ENCODE measurements at places on chromosomes 7 and 10.

DNA sequence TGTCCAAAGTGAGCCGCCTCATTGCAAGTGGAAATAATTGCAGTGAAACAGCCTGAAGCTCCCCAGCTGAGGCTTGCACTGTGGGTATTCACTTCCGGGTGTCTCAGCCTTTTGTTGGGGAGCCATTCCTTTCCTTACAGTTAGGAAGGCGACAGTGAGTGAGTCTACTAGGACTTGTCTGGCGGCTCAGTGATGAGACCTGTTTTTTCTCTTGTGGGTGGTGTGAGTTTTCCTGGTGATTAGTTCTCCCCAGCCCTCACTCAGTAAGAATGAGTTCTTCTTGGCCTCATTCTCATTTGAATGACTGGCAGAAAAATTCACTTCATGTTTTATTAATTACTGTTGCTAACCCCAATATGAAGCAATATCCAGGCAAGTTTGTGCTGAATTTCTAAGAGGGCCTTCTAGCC, 2.6 kb downstream of the PGAM1 start:
- no peak for DNase-seq

DNA sequence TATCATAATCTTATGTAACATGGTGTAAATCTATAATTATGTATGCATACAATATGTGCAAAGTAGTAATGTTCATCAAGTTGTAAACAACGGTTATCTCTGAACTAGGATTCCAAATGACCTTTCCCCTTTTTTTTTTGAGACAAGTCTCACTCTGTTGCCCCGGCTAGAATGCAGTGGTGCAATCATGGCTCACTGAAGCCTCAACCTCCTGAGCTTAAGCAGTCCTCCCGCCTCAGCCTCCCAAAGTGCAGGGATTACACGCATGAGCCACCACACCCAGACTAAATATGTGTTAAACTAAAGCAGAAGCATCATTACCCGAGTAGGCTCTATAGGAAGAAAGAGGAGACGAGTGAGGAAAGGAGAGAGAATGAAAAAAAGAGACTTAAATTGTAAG, 7.8 kb upstream of the KMT2C start:
- DNase-seq: no peak

GRCh38 chr10:3043512-3044368, 23.6 kb upstream of the PFKP start:
- DNase-seq: no peak

GRCh38 chr10:95832216-95833041, 75.3 kb upstream of the CC2D2B start:
- DNase-seq: no peak

DNA sequence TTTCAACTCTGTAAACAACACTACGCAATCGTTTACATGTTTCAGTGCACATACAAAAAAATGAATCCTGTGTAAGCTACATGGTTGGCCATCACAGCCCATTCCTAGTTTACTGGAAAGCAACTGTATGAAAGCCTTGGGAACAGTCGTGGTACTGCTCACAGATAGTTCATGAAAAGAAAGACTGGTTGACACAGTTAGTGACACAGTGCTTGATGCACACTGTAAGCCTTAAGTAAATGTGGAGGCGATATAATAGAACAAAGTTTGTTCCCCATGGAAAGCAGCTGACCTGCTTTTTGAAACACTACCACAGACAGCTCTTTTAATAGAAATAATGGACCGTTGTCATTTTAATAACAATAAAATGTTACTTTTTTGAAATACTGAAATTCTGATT, 5.1 kb downstream of the CACNA2D1 start:
- no peak for DNase-seq

DNA sequence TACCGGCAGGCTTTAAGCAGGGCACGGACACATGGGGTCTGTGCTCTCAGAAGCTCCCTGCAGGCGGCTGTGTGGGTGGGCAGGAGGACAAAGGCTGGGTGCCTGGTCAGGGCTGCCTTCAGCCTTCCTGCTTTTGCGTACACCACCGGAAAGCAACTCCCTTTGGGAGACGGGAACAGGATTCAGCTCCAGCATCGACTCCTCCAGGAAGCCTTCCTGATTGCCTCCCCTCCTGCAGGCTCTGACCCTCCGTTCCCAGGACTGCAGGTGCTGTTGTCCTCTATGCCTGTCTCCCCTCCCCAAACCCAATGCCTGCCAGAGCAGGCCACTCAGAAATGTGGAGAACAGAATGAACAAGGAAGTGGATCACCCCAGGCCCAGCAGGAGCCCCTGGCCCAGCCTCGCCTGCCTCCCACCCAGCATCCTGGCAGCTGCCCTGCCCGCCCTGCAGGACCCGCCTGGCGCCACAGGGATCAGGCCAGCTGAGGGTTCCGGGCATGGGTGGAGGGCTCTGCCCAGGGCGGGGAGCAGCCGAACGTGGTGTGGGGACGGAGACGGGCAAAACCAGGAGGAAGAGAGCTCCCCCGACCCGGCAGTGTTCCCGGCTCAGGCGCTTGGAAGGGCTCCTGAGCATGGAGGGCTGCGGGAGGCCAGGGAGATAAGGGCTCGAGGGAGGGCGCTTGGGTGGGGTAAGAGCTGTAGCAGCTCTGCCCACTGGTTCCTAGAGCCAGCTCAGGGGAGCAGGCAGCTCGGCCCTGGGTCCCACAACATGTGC, 6.2 kb upstream of the ELN start:
- DNase-seq: no peak

GRCh38 chr7:29122759-29123158, 23.6 kb downstream of the CPVL start:
- no peak for DNase-seq

- no peak for DNase-seq
Observed at GRCh38 chr7:1040790-1041189, 3.6 kb upstream of the GPR146 start.

GRCh38 chr7:16619979-16620408, 25.6 kb downstream of the ANKMY2 start:
- DNase-seq: no peak

DNA sequence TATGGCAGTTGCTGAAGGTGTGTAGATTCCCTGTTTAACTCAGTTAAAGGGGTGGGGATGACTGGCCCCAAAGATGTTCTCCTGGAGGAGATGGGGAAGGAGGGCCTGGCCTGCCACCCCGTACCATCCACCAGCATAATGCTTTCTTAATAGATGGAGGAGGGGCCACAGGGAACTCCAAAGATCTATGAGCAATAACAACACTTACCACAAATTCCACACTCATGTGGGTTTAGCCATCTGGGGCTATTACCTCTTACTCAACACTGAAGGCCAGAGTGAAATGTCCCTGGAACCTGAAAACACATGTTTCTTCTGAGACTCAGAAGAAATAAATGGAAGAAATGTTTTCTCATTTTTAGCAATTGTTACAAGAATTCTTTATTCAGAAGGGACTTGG, 259.0 kb downstream of the CXCL12 start:
- no peak for DNase-seq

GRCh38 chr7:105618016-105618296, 36.7 kb upstream of the EFCAB10 start:
- no peak for DNase-seq

GRCh38 chr7:118053353-118053752, 130.6 kb upstream of the LSM8 start:
- no peak for DNase-seq

GRCh38 chr7:18386607-18387006, 108.9 kb upstream of the HDAC9 start:
- DNase-seq: no peak

DNA sequence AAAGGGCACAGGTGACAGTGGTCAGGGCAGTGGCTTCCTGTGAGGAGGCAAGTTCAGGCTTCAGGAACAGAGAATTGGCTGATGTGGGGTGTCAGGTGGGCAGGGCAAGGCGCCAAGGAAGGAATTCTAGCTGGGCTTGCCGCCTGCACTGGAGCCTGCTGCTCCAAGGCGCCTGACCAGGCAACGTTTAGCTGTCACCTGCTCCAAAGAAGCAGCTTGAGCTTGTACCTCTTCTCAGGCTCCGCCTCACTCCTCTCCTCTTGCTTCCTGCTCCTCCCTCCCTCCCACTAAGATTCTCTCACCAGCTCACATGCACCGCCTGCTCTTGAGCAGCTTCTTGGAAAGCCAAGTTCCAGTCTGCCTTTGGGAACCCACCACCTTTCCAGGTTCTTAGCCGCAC, 187.4 kb upstream of the GRB10 start:
- DNase-seq: no peak

- no peak for DNase-seq
Observed at GRCh38 chr10:103147645-103148044, 45.4 kb downstream of the NT5C2 start.

DNA sequence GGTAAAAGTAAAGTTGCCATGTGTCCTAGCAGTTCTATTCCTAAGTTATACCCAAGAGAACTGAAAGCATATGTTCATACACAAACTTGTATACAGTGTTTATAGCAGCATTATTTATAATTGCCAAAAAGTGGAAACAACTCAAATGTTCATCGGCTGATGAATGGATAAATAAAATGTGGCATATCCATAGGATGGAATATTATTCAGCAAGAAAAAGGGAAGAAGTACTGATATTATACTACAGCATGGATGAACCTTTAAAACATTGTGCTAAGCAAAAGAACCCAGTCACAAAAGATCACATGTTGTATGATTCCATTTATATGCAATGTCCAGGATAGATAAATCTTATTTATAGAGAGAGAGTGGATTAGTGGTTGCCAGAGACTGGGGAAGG, 68.9 kb downstream of the NRF1 start:
- DNase-seq: no peak

DNA sequence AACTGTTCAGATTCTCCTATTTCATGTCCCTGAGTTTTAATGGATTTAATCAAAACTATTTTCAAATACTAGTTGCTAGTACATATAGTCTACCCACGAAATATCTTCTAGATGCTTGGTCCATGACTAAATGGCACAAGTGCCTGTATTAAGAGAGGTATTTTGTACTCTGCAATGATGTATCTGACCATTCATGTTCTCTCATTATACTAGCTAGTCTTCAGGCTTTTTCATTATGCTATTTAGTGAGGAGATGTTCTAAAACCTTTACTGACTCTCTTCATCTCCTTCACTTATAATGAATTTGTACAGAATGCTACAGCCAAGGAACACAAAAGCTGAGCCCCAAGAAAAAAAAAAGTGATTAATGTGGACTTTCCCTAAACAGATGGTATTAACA, 222.5 kb downstream of the AHR start:
- no peak for DNase-seq

DNA sequence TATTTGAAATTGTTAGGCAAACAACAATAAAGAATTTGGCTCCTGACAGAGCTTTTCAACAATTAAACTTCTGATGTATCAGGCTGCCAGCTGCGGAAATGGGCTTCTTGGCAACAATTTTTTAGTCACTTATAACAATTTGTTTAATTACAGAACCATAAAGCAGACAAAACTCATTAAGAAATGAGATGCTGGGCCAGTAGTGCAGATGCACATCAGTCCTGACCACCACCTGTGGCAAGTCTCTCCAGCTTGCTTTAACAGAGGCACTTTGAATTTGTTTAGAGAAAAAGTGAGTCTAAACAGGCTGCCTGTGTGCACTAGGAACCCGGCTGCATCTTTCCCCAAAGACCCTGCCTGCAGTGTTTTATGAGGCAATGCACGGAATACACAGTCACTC, 1124.4 kb downstream of the NXPH1 start:
- no peak for DNase-seq

- no peak for DNase-seq
Observed at GRCh38 chr10:27792216-27792615, 46.6 kb upstream of the MKX start.

DNA sequence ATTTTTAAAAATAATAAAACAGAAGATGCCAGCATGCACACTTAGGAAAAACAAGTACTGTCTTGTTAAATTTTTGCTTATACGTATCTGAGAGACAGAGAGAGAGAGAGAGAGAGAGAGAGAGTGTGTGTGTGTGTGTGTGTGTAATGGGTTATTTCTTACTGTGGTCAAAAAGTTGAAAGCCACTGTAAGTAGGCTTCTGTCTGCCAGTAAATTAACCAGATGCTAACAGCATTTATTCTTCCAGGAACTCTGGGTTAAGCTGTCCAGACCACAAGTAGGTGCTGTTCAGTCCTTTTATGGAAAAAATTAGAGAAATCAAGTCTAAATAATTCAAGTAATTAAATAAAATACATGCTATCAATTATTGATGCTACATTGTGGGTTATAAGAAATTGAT, 39.7 kb downstream of the RNF32 start:
- DNase-seq: no peak

DNA sequence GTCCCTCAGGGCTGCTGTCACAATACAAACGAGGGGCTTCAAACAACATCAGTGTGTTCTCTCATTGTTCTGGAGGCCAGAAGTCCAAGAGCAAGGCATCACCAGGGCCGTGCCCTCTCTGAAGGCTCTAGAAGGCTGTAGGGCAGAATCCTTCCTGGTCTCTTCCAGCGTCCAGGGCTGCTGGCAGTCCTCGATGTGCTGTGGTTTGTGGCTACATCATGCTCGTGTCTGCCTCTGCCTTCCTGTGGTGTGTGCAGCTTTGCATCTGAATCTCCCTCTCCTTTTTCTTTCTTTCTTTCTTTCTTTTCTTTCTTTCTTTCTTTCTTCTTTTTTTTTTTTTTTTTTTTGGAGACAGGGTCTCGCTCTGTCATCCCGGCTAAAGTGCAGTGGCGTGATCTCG, 103.5 kb downstream of the INSYN2A start:
- DNase-seq: no peak

DNA sequence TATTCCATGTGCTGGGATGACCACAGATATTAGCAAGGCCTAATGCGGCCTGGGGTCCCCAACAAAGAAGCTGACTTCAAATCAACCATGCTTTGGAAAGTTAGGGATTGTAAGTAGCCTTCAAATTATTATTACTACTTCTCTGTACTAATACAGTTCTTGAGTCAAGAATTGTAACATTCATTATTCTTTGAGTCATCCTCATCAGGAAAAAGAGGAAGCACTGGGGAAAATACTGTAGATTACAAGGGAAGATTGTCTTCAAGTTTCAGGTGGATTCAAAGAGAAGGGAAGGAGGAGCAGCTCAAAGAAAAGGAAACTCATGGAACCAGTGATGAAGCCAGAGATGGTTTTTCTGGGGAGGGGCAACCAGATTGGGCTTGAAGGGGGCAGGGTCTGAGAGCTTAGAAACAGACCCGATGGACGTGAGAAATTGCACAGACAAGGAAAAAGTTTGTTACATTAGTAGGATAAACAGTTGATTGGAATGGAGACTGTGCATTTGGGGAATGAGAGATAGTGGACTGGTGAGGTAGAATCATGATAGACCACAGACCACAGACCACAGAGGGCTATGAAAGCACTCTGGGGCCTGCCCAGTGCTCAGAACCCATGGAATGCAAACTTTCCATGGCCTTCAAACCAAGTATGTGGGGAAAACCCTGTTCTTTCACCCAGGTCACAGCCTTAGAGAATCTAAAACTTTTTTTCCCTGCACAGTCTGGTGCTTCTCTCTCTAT, 209.9 kb downstream of the ZNF365 start:
- no peak for DNase-seq

- DNase-seq: no peak
Observed at GRCh38 chr7:120856621-120857352, 1.2 kb downstream of the TSPAN12 start.

DNA sequence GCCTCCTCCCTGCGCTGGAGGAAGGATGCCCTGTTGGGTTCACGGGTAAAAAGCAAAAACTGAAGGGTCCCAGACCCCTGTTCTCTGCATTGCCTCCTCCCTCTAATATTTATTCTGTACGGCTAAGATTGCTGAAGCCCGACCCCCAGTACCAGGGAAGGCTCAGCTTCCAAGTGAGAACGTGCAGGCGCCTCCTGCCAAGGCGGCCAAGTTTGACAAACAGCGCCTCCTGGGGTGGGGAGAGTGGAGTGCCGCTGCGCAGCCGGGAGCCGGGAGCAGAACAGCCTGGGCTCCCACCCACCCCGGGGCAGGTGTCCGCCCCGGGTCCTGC, 4.7 kb upstream of the EBF3 start:
- peak; percentile 47 for DNase-seq

Measured in stimulated activated CD4-positive, alpha-beta T cell treated with anti-CD3 and anti-CD28 coated beads, Interleukin-15, amount 100 ng/mL, for 48 hours (primary cell).